Bronchial epithelial cell (primary cell): ENCODE measurements at places on chromosomes 16 and 17. TPM values are rescaled to one million over a fixed set of nuclear protein-coding genes. Genes with fewer than 3 reads are reported as not detected.

The SCNN1G gene
- total RNA-seq: 0.38 TPM in 1 of 2 replicates, not detected in the other

DNA sequence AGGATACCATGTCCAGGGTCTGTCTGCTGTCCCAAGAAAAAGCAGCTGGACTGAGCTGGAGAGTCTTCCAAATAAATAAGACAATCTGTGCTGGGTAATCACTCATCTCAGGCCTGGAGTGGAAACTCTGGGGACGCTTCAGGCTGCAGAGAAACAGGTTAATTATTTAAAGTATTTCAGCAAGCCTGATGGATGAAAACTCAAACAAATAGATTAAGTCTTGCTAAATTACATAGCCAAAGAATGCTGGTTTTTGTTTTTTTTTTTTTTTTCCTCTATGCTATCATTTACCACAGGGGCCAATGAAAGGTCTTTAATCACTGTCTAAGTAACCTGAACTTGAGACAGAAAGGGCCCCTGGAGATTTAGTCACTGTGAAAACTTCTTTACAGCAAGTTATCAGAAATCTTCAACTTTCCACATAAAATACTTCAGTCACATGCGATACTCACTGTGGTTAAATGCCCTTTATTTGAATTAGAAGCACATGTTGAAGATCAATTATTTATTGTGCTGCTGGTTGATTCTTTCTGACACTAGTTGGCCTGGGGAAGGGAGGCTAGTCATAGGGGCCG, 31.0 kb upstream of the KCNJ2 start:
- DNase-seq: no peak

- no peak for DNase-seq
Measured at GRCh38 chr16:51535591-51535990, 384.5 kb upstream of the SALL1 start.

- DNase-seq: no peak
Measured at GRCh38 chr16:13940397-13940933, 20.5 kb downstream of the ERCC4 start.

- no peak for DNase-seq
Measured at GRCh38 chr16:2481676-2482075, 6.7 kb downstream of the TBC1D24 start.

GRCh38 chr17:64635647-64636305, 26.3 kb downstream of the SMURF2 start:
- DNase-seq: peak; percentile 47
